ENCODE measurements at places on chromosomes 2 and 18.

DNA sequence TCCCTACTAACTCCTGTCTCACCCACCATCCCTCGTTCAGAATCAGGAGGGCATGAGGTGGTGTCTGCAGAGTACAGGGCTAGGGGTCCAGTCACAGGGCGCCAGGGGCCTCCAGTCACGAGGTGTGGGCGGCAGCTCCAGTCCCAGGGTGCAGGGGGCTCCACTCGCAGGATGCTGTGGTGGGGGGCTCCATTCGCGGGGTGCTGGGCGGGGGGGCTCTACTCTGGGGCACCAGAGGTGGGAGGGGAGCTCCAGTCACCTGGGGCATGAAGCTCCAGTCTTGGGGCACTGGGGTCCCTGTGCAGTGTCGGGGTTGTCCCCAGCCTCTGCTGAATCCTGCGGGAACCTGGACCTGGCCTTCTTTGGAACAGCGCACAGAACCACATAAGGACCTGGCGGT, 66.0 kb downstream of the EIPR1 start:
- no peak for DNase-seq

DNA sequence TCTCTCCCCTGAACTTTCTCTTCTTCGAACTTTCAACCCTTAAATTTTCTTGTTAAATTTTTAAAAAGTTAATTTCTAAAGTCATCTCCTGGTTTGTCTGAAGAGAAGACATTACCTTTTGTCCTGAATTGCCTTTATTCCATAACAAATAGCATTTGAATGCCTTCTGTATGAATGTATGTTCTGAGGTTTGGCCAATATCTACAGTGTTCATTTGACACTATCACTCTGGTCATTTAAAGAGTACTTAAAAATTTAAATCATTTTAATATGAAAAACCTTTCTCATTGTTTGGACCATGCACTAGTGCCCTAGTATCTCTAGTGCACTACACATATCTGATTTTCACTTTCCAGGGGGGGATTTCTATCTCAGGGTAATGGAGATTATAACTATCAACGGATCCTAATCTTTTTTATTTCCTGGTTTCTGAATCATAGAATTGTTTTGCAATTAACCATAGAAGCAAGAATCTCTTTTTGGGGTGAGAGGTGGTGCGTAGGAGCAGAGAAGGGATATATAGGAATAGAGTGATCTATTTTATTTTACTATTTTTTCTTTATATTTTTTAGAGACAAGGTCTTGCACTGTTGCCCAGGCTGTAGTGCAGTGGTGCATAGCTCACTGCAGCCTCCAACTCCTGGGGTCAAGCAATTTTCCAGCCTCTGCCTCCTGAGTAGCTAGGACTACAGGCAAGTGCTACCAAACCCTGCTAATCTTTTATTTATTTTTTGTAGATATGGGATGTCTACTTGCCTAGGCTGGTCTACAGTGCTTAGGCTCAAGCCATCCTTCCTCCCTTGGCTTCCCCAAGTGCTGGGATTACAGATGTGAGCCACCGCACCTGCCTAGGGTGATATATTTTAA, 25.5 kb downstream of the TANC1 start:
- DNase-seq: no peak

DNA sequence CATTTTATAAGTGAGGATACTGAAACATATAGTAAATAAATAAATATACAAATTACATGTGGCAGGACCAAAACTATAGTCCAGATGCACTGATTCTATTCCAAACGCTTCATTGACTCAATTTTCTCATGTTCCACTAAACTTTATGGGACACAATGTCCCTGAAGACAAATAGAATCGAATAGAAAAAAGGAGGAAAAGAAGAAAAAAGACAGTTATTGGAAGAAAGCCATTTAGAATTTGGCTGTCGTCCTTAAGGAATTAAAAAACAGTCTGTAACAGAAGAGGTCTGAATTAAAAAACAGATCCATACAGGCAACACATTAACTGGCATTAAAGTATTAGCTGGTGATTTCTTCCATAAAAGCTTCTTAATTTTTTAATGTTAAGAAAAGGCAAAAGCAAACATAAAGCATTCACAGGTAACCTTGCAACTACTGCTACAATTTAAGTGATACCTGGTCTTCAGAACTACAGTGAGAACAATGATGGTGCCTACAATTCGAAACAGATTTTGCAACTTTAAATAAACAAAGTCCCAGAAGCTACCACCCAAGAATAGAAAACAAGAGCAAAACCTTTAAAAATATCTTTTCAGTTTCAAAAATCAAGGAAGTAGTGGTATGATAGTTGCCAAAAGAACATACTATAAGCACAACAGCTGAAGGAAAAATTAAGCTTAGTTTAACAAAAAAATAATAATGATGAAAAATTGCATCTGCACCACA, 17.4 kb upstream of the CHAC2 start:
- no peak for DNase-seq

DNA sequence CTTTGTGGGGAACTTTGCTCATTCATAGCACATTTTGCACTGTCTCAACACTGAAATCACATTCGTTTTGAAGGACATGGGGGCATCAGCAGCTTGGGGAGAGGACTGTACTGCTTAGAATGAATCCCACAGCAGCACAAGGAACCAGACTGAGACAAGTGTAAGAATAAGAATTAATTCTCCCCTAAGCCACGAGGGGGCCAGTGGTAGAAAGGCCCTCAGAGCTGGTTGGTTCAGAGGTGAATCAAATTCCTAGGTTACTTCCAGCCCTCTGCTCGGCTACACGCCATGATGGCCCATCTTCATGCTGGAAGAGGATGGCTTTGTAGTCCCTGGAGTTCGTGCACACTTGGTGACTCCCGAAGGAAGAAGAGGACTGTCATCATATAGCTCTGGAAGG, 12.0 kb upstream of the MC5R start:
- no peak for DNase-seq

DNA sequence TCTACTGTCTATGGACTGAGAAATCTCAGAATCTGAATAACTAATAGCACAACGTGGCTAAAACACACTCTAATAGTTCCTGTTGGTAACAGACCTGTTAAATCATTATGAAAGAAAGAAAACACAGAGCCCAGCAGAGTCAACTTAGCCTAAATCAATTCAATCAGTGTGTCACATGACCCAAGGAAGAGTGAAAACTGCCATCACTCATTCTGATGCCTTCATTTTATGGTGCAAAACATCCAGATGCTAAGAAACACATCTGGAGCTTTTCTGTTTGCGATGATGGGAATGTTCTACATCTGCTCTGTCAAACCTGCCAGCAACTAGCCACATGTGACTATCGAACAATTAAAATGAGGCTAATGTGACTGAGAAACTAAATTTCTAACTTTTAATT, 295.7 kb upstream of the TRIB2 start:
- no peak for DNase-seq

DNA sequence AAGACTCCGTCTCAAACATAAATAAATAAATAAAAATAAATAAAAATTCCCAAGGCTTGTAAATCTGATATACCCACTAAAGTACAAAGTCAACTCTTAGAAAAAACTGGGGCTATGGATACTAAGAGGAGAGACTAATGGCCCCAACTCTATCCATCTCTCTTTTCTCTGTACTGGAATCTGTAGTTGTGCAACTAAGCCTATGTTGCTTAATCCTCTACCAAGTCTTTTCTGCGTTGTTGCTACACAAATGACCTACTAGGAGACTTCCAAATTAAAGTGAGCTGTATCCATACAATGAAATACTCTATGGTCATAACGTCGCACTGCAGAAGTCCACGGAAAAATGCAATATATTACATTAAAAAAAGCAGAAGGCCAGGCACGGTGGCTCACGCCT, 8.1 kb downstream of the MRPS5 start:
- DNase-seq: no peak

DNA sequence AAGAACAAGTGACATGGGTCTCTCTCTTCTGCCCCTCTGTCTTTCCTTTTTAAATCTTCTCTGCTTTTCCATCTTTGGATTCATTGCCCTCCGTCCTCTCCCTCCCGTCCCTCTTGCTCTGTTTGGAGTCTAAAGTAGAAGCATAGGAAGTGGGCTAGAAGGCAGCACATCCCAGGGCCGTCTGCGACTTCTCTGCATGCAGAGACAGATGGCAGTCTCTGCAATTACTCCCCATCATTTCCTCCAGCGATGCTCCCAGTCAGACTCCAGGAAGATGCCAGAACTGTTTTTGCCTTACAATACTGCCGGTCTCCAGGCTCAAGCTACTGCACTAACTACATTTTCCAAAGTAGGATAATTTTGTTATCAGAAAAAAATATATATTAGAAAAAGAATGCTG, 35.2 kb upstream of the LPIN2 start:
- no peak for DNase-seq

DNA sequence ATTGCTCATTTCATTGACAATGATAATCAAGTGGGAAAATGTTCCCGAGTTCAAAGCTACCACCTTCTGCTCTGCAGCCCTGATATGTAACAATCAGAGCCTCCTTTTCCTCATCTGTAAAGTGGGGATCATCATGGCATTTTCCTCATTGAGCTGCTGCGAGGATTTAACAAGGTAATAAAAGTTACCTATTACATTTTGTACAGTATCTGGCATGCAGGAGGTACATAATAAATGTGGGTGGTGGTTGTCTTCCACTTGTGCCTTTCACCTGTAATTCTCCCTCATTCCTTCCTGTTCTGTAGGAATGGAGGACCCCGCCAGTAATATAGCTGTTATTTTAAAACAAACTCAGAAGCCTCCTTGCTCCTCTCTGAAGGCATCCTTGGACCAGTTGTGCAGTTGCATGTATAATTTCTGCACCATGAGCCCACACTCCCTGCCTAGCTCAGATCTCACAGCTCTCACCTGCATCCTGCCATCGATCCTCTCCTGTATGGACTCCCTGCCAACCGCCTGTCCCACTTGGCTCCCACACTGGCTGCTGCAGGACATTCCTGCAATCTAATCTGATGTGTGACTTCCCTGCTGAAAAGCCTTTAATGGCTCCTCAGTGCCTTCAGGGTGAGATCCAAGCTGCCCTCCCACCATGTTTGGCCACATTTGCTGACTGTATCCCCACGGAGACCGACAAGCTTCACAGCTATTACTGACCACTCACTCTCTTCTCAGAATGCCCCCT, 350.4 kb downstream of the EN1 start:
- no peak for DNase-seq

GRCh38 chr18:79397830-79398761, 2.4 kb downstream of the NFATC1 start:
- no peak for DNase-seq

- DNase-seq: no peak
Observed at GRCh38 chr2:189654641-189655040, 6.6 kb upstream of the ASNSD1 start.

DNA sequence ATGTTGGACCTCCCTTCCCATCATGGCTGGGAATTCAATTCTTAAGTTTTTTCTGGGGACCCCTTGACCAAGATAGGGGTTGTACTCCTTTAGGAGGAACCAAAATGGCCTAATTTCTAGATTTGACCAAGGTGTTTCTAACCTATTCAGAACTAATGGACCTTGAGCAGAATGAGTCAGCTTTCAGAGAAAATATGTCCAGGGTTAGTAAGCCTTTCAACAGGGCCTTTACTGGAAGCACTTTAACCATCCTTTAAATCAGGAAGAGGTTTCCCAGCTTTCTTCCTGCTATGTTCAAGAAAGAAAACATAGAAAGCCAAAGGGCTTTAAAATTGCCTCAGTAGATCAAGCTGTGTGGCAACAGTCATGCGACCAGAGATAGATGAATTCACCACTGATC, 1184.9 kb upstream of the ACVR2A start:
- DNase-seq: peak; percentile 16

DNA sequence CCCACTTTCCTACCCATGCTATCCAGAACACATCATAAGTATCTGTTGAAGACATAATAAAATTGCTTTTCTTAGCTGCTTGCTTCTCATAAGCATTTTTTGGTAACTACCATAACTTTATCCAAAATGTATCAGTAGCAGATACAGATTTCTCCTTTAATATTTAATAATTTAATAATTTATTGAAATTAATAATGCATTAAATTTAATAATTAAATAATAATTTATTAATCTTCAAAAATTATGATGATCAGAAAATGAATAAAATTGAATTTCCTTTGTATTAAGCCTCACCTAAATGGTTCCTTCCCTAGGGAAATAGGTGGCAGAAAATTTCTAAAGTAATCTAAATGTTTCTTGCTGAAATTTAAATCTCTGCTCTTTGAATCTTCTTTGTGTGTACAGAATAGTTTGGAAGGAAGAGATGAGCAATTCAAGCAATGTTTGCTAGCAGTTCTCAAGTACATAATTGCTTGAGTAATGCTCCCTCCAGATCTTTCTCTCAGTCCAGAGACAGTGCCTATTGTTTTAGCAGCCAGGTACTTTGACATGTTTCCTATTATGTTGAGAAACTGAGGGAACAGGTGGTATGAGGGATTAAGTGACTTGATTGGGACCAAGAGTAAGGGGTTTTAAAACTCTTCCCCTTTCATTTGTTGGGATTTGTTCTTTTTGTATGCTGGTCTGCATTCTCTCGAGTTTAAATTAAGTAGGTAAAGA, 123.1 kb upstream of the CYP26B1 start:
- DNase-seq: no peak
